ENCODE measurements at places on chromosomes 7 and 10.
A peak's percentile ranks its signal among the peaks of the same experiment; 100 is the strongest.

- DNase-seq: no peak
Observed at GRCh38 chr10:79926037-79926436, 22.9 kb downstream of the SFTPD start.

DNA sequence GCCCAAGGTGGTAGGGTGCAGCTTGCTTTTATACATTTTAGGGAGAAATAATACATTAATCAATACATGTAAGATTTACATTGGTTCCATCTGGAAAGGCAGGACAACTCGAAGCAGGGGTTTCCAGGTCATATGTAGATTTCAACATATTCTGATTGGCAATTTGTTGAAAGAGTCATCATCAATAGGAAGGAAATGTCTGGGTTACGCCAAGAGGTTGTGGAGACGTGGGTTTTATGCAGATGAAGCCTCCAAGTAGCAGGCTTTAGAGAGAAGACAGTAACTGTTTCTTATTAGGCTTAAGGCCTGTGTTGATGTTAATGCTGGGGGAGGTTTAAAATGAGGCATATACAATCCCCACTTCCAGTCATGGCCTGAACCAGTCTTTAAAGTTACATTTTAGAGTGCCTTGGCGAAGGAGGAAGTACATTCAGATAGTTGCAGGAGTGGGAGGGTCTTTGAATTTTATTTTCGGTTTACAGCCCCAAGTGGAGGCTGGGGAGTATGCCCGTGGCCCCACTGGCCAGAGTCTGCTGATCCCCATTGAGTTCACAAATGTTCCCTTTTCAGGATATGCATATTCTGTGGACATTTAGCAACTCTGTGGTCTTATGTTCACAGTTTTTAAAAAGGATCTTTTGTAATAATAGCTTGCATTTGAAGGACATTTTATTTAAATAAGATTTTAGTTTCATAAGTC is 166.0 kb upstream of the GDF10 start:
- DNase-seq: no peak

- DNase-seq: no peak
Observed at GRCh38 chr7:77910124-77910523, 111.6 kb downstream of the PHTF2 start.

- DNase-seq: no peak
Observed at GRCh38 chr7:47456210-47456955, 125.5 kb downstream of the TNS3 start.

GRCh38 chr10:120700426-120700825 is 150.7 kb upstream of the WDR11 start:
- DNase-seq: no peak

- no peak for DNase-seq
Observed at GRCh38 chr7:22220941-22221340, 136.0 kb downstream of the RAPGEF5 start.

GRCh38 chr7:99014113-99014985 is 129.6 kb downstream of the SMURF1 start:
- DNase-seq: no peak

GRCh38 chr7:80140388-80140787 is 5.8 kb downstream of the GNAI1 start:
- DNase-seq: no peak

GRCh38 chr7:28180364-28181147 is at the start of gene JAZF1:
TSS of gene JAZF1 (minus strand) at chr7:28180795.
- DNase-seq: peak; percentile 12

DNA sequence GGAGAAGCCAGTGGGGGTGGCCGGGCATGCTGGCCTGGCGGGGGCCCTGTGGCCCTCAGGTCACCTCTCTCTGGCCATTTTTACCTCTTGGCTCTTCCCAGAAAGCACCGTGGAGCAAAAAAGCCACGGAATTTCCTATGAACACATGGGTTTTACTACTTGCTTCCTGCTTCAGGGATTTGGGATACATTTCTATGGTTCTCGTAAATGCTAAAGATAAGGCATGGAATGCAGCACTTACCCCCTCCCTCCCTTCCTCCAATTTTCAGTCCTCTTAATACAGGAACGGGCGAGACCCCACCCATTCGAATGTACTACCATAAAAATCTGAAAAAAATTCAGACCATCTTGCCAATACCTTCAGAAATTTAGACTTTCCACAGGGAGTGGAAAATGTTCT is 279.7 kb downstream of the ARHGAP12 start:
- DNase-seq: no peak

DNA sequence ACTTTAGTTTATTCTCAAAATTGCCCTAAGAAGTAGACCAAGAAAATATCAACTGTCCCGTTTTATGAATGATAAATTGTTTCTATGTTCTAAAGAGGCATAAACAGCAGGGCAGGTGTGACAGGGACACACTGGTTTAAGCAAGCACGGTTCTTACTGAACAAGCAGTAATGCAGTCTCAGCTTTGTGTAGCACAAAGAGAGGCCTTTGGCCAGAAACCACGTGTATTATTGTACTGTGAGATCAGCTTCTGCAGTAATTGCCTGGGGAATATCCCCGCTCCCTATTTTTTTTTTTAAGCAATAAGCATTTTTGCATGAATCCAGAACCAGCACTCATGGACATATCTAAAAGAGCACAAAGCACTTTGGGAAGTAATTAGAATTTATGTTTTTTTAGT is 255.4 kb downstream of the WDR11 start:
- DNase-seq: no peak

- no peak for DNase-seq
Observed at GRCh38 chr10:73647211-73647874, 6.1 kb upstream of the MYOZ1 start.

GRCh38 chr10:92690211-92690914 is 608 bp downstream of the HHEX start:
- DNase-seq: peak; percentile 45

GRCh38 chr7:2446676-2447075 is 29.5 kb downstream of the GRIFIN start:
- no peak for DNase-seq

GRCh38 chr10:133087045-133087678 is 562 bp upstream of the ADGRA1 start:
- DNase-seq: no peak

DNA sequence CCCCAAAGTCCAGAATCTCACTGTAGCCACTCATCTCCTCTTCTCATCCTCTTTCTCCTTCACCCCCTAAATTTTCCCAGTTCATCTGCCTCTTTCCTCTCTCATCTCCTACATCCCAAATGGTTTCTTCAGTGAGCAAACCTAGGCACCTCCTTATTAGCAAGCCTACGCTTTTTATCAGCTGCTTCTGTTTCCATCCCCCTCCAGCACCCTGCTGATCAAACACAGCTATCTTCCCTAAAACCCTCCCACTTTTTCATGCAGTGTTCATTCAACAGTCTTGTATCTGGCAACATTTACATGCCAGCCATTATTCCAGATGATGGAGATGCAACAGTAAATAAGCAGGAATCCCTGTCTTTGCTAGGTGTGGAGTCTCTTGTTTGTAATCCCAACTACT is 3.3 kb upstream of the ABRAXAS2 start:
- DNase-seq: no peak

DNA sequence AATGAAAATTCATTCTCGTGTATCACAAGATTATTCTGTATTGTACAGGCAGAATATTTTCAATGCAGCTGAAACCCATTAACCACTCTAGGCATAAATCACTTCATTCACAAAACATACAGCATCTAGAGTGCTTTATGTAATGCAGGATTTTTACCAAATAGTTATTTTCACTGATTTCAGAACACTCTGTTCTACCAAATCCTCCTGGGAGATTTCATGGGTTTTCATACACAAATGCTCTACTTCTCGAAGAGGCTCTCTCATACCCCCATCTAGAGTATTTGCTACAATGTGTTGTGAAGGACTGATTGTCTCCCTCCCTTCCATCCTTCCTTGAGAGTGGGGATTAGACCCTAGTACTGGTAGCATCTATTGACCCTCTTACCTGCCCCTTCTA is 209.2 kb upstream of the LRRN3 start:
- DNase-seq: no peak

DNA sequence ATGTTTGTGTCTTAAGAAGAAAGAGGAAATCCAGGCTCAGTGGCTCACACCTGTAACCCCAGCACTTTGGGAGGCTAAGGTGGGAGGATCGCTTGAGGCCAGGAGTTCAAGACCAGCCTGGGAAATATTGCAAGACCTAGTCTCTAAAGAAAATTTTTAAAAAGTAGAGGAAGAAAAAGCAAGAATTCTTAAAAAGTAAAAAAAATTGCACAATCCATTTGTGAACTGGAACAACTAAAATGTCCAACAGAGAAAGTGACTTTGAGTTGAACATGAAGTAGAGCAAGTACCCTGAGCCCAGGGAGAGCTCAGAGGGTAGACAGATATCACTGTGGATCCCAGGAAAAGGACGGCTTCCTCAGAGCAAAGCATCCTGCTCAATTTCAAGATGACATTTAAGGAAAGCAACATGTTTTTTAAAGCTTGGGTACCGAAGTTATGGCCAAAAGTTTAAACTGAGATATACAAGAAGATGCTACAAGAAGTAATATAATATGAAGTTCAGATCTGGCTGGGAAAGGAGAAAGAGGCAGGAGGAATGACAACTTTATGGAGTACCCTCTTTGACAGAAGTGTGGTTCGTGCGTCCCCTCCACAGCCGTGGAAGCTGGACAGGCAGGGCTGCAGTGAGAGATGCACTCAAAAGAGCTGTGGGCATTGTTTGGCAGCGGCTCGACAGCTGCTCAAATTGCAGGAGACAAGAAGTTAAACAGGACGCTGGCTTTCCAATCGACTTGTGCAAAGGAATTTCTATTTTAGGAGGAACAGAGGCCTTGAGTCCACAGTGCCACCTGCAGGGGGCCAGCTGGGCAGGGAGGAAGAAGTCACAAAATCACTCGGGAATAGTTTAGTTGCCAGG is 201.3 kb downstream of the JCAD start:
- DNase-seq: peak; percentile 59

DNA sequence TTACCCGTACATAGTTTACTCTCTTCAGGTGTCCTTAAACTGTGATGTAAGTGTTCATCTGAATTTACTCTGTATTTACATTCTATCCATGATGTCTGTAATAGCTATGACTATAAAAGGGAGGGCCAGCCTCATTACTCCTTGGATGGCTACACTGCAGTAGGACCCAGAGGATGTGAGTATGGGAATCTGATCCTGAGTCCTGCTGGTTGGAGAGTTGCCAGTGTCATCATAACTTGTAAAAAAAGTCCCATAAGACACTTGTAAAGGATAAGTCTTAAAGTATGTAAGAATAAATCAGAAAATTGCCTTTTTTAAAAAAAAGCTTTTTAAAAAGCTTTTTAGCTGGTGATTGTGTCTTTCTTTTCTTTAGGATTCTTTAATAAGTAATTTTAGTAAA is 95.4 kb downstream of the PPP1R9A start:
- no peak for DNase-seq

GRCh38 chr10:125808047-125808446 is 15.0 kb downstream of the UROS start:
- DNase-seq: no peak

GRCh38 chr10:121302541-121303180 is 295.6 kb downstream of the FGFR2 start:
- no peak for DNase-seq

GRCh38 chr7:17371671-17372524 is 73.4 kb downstream of the AHR start:
- DNase-seq: peak; percentile 61

GRCh38 chr7:55148571-55148970 is 129.8 kb downstream of the EGFR start:
- no peak for DNase-seq

- DNase-seq: no peak
Observed at GRCh38 chr10:104445359-104445758, 91.7 kb downstream of the CFAP58 start.

DNA sequence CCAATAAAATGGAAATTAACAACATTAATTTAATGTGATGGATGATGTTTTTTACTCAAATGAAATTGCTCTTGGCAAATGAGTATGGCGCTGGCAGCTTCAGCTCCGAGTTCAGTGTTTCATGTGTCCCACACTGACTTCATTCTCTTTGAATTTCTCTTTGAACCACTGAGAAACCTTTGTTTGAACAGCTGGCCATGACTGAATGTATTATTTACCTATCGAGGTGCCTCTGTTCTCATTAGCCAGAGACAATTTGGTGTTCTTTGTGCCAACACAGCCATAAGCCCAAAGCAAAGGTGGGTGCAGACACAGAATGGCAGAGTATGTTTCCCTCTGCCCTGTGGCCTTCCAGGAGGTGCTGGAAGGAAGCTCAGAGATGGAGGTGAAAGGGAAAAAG is 42.1 kb downstream of the TMEM178B start:
- no peak for DNase-seq

- no peak for DNase-seq
Observed at GRCh38 chr7:67006965-67007364, 10.3 kb downstream of the TYW1 start.

DNA sequence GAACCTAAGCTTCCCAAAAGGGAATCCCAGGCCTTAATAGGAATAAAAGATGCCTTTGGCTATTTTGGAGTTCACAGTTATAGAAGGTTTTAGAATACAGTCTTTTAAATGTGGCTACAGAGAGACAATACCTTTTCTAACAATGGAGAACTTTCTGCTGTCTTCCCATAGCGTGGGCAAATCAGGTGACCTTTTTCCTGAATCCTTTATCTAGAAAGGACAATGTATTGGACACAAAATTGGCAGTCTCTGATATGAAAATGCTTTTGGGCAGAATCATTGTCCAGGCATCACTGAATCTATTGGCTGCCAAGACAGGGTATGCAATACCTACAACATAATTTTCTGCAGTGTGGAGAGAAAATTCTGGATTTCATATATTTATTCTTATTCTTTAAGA is 7.8 kb upstream of the ABLIM1 start:
- DNase-seq: no peak

DNA sequence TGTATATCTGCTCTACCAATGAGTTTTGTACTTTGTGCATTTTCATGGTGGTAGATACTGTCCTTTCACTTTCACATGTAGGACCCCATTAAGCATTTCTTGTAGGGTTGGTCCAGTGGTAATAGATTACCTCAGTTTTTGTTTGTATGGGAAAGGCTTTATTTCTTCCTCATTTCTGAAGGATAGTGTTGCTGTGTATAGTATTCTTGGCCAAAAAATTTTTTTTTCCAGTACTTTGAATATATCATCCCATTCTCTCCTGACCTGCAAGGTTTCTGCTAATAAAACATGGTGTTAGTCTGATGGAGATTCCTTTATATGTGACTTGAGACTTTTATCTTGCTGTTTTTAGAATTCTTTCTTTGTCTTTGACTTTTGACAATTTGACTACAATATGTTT is 12.0 kb downstream of the GIMAP8 start:
- DNase-seq: no peak

DNA sequence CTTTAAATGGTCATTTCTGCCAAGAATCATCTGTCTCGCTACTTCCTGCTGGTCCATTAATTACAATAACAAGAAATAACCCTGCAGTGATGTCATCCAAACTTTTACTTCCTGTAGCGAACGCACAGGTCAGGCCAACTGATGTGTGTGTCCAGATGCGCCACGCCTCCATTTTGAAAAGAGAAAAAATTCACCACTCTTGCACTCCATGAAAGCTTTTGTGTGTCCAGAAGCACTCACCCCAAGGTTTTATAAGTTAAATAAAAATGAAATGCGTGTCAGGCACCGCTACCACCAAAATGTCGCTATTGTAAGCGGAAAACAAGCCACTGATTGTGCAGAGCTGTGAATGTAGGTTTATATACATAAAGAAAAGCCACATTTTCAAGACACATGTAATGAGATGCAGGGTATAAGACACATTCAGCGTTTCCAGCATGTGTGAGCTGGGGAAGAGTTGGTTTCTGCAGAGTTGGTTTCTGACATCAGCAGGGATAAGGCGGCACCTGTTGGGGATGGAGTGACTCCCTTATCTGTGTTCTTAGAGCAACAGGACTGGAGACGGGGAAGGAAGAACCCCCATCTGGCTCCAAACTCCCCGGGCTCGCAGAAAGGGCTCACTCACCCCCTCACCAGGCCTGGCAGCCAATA is 83.3 kb downstream of the CTBP2 start:
- DNase-seq: no peak

Data from T1000 (cell line).